ENCODE measurements at places on chromosomes 5 and 9.

- no peak for DNase-seq
These were observed 208.8 kb downstream of the SPOCK1 start for GRCh38 chr5:137290373-137290772.

GRCh38 chr5:135233477-135233876 lies 165.6 kb downstream of the MACROH2A1 start:
- DNase-seq, result no peak

DNA sequence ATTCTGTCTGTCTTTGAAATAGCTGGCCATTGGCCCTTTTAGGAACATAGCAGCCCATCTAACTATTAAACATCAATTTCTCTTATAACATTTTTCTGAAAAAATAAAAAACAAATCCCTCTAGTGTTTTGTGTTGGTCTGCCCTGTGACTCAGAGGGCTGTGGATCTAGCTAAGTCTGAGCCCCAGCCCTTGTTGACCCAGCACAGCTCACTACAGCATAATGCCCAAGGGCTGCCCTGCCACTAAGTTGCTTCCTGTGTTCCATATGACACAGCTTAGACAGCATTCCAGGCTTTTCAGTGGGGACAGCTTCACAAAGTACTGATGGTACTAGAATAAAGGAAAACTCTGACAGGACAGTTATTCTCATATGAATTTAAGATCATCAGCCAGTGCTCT lies 136.0 kb downstream of the SCAMP1 start:
- DNase-seq, result no peak

GRCh38 chr9:108225149-108225800 lies 630.5 kb downstream of the ACTL7B start:
- DNase-seq, result no peak

GRCh38 chr9:124206391-124206790 lies 51.4 kb upstream of the NEK6 start:
- no peak for DNase-seq

DNA sequence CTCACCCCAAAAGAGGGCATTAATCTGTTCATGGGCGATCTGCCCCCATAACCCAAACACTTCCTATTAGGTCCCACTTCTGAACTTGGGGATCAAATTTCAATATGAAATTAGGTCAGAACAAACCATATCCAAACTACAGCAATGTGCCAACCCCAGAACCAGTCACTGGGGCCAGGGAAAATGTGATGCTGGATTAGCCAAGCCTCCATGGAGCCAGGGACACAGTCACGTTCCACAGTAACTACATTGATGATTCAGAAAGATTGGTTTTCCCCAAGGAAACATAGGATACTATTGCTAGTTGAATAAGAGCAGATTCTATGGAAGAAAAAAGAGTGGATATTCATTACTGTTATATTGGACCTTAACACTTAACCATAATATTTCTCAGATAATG lies 84.2 kb downstream of the GIN1 start:
- DNase-seq, result no peak

- DNase-seq, result no peak
These were observed 43.0 kb upstream of the HSD17B4 start for GRCh38 chr5:119409235-119409815.

DNA sequence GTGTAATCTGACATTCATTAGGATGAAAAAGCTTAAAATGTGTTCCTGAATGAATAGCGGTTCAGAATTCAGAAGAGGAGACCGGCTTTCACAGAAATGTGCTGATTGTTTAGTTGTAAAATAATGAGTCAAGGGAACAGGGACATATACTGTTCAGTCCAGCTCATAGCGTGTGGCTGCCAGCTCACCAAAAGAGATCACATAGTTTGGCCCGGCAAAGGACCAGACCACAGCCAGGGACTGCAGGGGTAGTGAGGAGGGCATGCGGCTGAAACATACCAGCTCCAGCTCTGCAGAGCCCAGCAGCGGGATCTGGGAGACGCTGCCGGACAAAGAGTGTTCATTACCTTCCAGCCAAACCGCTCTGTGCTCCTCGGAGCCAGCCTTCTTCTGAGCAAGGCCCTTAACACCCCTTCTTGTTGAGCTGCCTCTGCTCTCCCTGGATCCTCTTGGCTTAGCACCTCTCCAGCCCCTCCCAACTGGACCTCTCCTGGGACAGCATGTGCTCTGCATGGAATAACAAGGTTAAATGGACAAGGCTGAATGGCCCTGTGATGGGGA lies 116.8 kb upstream of the CNTLN start:
- no peak for DNase-seq

- peak; percentile 49 for DNase-seq
These were observed 316.3 kb downstream of the MCTP1 start for GRCh38 chr5:94968507-94969095.

GRCh38 chr5:77103457-77103856 lies 16.4 kb upstream of the ZBED3 start:
- no peak for DNase-seq

DNA sequence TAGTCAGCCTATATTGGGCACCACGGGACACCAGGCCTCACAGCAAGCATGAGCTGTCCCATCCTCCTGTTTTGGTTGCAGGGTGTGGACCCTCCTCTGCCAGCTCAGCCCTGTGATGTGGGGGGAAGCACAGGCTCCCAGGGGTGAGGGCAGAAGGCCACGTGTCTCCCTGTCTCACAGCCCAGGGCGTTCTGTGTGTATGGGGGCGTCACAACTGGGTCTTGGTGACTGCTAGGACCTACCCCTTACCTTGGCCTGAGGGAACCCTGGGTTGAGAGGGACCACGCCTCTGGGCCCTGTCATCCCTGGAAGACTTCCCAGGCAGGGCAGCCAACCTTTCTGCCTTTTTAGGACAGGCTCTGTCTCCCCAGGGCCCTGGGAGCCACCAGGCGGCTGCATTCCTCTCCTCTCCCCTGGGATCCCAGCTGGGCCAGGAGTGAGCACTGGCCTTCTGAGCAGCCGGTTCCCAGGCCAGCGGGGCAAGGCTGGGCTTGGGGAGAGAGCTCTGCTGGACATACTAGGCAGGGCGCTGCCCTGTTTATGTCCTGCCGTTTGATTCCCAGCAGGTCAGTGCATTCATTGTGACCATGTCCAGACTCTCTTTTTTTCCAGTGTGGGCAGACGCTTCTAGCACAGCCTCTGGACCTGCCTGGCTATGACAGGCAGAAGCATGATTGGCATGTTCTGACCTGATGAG lies 97.4 kb downstream of the DAB2IP start:
- no peak for DNase-seq

GRCh38 chr9:1514776-1515363 lies 464.7 kb downstream of the DMRT2 start:
- no peak for DNase-seq

- no peak for DNase-seq
These were observed 509.8 kb downstream of the DIRAS2 start for GRCh38 chr9:90132866-90133265.

- peak; percentile 21 for DNase-seq
These were observed 74.7 kb downstream of the THBS4 start for GRCh38 chr5:80109646-80110478.

GRCh38 chr9:29659736-29660135 lies 2086.5 kb upstream of the C9orf72 start:
- no peak for DNase-seq

- DNase-seq, result no peak
These were observed 14.8 kb downstream of the BARHL1 start for GRCh38 chr9:132597073-132597775.

- no peak for DNase-seq
These were observed 35.2 kb upstream of the SLC36A2 start for GRCh38 chr5:151382576-151382975.

GRCh38 chr5:438481-438981 lies 4.4 kb upstream of the EXOC3 start:
- no peak for DNase-seq
